ENCODE measurements at places on chromosomes 11 and 22.

GRCh38 chr11:44870615-44871176 lies 80.0 kb downstream of the TP53I11 start:
- no peak for DNase-seq

GRCh38 chr11:86211619-86212018 lies 32.9 kb upstream of the EED start:
- DNase-seq, result no peak

GRCh38 chr22:40051322-40051721 lies 56.6 kb downstream of the FAM83F start:
- no peak for DNase-seq

DNA sequence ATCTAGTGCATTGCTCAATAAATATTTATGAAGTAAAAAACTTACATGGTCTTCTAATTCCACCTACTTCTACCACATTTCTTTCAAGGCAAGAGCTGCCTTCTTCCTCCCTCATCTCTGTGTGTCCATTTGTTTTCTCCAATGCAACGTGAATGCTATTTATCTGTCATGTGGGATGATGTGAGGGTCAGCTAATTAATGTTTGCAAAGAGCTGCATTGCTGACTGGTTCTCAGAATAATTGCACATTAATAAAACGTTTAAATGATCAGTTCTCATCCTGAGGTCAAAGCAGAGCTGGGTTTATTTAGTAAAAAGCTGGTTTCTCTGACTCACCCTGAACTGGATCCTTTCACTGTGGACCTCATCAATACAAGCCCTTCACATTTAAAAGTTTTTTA lies 8.7 kb downstream of the TENM4 start:
- no peak for DNase-seq

DNA sequence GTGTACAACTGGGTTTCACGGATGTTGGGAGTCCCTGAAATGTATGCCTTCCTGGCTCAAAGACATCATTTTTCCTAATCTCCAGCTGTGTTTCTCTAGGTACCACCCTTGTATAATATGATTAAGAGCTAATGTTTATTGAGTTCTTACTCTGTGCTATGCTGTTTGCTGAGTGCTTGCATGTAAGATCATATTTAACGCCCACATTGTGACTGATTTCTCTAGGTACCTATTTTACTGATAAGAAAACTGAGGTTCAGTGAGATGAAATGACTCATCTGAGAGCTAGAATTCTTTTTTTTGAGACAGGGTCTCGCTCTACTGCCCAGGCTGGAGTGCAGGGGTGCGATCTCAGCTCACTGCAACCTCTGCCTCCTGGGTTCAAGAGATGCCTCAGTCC lies 42.6 kb downstream of the FAM227A start:
- DNase-seq, result no peak

DNA sequence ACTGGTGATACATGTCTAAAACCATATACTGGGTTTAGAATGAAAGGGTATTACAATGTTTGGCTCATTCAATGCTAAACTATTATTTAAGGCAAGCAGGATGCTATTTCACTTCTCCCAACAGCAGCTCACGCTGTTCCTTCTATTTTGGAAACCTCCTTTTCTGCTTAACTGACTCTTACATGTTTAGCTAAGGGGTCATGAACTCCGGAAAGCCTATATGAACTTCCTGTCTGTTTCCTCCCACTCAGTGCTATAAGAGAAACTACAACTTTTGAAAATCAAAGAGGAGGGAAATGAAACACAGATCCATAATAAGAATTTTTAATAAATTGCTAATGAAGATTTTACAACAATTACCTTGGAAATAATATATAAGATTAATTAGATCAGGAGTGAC lies 30.9 kb downstream of the SLC36A4 start:
- DNase-seq, result no peak

- no peak for DNase-seq
Measured at GRCh38 chr11:80136991-80137390, 696.2 kb upstream of the TENM4 start.

DNA sequence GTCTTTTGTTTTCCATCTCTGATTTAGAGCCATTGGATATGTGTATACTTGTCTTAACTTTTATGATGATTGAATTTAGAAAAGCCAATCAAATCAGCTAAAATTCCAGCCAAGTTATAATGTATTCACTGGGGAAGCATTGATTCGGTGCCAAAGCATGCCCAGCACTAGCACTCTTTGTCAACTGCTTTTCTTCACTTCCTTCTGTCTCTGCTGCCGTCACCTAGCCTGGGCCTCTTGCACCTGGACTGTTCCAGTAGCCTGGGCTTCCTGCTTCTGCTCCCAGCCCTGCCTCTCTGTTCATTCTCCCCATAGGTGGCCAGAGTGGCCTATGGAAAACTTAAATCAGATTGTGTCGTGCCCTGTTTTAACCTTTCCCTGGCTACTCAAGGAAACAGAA lies 80.7 kb downstream of the NAV2 start:
- no peak for DNase-seq

DNA sequence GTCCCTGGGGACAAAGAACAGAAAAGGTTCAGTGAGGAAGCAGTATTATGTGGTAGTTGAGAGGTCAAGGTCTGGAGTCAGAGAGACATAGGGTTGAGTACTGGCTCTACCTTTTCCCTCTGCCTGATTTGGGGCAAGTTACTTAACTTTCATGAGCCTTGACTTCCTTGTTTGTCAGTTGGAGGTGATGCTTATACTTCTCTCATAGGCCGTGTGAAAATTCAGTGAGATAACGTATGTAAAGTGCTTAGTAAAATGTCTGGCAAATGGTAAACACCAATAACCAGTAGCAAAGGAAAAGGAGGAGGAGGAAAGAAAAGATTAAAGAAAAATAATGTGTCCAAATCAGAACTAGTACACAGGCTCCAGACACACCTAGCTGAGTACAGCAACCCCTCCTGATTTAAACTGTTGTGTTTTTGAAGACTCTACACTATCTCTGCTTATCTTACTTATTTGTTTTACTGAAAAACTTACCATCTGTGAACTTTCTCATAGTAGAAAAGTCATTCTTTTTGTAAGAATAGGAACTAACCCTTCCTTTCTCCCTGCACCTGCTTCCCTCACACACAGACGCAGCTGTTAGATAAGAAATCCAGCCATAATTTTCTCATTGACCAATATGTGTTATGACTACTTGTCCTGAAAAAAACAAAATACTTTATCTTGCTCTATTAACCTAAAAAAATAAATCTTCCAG lies 126.9 kb downstream of the CD44 start:
- no peak for DNase-seq

GRCh38 chr11:64855596-64856304 lies 11.3 kb upstream of the CDC42BPG start:
- no peak for DNase-seq

DNA sequence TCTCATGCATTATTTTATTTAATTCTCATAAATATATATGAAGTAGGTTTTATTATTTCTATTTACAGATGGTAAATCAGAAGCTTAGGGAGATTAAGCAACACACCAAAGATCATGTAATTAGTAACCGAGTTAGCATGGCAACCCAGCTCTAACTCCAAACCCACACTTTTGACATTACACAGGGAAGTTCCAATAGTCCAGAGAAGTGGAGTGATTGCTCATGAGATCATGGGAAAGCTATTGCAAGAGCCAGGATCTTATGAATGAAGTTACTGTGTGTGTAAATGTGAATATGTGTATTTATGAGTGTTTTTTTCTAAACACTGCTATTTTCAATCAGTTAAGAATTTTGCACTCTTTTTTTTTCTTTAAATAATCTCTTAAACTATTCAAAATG lies 225.8 kb upstream of the KIRREL3 start:
- DNase-seq, result no peak

- DNase-seq, result no peak
Measured at GRCh38 chr11:14881576-14882193, 10.3 kb downstream of the CYP2R1 start.
